ENCODE measurements at places on chromosomes 12 and 14.

DNA sequence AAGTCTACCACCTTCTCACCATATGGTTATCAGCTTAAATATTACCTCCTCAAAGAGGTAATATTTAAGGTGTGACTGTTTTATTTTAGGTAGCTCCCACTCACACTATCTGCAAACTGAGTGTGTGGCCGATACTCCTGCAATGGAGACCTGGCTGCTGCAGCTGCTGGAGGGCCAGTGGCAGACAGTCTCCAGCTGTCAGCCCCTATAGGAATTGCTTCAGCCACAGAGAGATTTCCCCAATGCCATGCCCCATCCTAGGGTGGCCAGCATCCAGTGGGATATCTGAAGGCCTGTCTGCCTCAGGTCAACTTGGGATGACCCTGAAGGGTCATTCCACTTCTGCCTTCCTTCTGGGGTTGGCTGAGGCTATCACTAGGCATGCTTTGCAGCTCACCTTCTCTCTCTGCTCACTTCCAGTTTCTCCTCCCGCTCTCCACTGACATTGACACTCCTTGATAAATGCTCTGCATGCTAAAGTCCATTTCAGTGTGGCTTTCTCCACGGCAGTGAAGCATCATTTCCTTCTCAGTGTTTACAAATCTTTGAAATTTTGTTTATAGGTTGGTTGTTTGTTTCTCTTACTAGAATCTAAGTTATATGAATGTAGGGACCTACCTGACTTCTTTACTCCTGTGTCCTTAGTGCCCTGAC, 90.2 kb upstream of the USP44 start:
- no peak for DNase-seq

DNA sequence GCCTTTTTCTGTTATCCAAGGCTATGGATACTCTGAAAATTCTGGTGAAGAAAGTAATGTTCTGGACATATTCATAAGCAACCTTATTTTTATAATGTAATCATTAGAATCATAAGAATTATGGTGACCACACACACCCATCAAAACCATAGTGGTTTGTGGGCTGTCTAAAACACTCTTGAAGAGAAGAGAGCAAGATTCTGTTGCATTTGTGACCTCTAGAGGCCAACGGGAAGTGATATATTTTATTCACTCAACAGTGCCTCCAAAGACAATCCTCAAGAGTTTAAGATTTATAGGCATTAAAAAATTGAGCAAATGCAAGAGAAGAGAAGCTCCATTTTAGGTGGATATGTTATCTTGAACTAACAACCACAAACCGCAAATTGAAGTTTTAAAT, 68.5 kb upstream of the LGR5 start:
- no peak for DNase-seq

DNA sequence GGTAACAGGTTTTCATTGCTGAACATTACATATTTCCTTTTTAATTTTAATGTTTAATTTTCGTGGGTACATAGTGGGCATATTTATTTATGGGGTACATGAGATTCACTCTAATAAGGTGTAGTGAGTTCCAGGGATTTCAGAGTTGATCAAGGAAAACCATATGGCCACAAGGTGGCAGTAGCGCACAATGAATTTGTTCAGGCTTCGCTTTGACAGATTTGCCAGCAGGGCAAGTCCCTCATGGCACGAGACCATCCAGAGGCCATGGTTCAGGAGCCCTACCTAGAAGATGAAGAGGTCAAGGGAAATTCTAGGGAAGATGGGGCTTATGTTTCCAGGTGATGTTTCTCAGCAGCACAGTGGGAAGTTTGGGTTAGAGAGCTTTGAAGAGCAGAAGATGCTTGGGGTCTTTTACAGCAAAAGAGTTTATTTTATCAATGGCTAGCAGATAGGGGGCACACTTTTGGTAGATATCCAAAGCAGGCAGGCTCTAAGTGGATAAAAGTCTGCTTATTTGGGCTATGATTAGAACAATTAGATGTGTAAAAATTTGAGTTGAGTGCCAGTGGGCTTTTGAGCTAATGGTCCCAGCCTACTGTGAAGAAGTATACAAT, 1004.4 kb downstream of the AACS start:
- DNase-seq, result peak; percentile 87

DNA sequence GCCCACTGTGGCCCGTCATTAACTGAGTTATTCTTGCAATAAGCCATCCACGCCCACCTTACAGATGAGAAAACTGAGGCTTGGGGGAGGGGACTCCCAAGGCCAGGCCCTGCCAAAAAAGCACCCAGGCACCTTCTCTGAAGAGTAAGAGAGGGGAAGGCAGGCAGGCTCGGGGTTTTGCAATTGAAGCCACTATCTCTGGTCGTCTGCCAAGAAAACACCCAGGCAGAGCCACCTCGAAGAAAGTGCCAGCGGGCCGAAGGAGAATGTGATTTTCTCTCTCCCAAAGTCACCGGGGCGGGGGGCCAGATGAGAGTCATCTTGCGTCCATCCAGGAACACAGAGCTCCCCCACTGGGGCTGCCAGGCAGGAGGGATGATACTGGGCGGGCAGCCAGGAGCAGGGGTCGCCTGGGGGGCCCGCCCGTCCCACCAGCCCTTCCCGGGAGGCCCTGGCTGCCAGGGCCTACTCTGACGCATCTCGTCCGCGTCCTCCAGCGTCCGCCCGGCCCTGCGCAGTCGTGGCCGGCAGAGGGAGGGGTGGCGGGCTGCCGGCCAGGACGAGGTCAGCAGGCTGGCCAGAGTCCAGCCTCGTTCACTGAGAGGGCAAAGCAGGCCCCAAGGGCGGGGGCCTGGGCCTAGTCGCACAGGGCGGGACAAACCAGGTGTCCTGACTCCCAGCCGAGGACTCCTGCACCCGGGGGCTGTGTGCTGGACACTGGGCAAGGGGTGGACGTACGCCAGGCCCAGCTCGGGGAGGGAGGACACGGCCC, 74.3 kb downstream of the RFLNA start:
- no peak for DNase-seq

DNA sequence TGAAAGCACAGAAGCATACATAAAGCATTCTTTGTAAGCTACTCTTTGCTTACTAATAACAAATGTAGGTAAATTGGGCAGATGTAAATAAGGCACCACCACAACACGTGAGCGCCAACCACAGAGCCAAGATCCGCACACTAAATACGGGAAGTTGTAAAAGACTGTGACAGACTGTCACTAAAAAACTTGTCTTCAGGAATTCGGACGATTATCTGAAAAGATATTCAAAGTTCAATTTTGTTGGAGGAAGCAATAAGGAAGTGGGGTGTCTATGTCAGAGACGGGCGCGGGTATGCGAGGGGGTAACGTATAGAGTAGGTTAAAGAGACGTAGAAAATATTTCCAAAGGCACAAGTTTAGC, 1.5 kb upstream of the HSP90B1 start:
- DNase-seq, result no peak

DNA sequence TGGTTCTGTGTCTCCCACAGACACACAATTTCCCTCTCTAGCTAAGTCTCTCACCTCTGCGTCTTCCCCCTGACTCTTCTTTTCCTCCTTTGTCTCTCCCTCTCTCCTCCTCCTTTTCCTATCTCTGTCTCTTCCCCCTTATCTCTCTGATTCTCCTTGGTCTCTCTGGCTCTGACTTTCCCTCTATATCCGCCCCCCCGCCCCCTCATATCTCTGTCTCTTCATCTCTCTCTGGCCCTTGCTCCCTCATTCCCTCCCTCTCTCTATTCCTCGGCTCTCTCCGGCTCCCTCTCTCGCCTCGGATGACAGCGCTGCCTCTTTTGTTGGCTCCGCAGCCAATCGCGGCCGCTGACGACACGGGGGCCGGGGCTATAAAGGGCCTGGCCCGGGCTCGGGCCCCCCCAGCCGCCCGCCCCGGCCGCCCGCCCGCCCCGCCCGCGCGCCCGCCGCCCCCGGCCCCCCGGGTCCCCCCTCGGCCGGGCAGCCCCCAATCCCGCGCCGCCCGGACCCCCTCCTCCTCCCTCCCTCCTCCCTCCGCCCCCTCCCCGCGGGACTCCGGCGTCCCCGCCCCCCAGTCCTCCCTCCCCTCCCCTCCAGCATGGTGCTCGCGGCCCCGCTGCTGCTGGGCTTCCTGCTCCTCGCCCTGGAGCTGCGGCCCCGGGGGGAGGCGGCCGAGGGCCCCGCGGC, at the start of gene GDF11:
Gene GDF11 (plus strand): TSS at position 404 of the 687 bp plus-strand sequence. CDS start 195 bp downstream, at position 599.
- peak; percentile 81 for DNase-seq

- no peak for DNase-seq
Observed at GRCh38 chr12:116174006-116174405, 103.5 kb downstream of the MED13L start.

- DNase-seq, result no peak
Observed at GRCh38 chr14:100118396-100119011, 40.9 kb downstream of the DEGS2 start.

DNA sequence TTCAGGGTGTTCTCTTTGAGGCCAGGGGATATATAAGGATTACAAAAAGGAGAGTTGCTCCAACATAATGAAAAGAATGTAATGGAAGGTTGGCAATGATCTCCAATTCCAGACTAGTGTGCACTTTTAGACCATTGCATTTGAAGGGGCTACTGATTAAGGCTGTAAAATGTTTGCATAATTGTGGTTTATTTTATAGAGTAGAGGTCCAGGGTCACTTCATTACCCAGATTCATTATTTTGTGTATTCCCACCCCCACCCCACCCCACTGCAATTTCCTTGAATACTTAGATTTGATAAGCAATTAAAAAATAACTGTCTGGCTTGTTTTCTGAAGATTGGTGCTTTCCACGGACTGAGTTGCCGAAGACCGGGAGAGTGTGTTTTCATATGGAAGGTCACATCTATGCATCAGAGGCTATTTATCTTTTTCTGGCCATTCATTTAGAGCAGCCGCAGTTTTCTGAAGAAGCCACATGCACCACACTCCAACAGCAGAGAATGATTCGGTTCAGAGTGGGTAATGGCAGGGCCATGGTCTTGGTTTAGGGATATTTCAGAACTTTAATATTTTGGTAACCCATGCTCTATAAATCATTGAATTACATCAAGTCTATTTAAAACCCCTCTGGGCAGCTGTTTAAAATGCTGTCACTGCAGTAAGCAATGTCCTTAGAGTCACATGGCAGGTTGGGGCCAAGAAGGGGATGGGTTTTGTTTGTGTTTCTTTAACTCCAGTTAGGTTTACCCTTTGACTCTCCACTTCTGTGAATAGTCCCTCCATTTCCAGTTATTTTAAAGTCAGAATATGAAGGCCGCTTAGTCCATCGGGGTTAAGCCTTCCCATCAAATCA, 94.6 kb downstream of the TMEM30B start:
- no peak for DNase-seq

GRCh38 chr14:83975841-83976770, 1553.8 kb upstream of the FLRT2 start:
- no peak for DNase-seq

- no peak for DNase-seq
Observed at GRCh38 chr12:4768341-4768740, 48.1 kb downstream of the GALNT8 start.

DNA sequence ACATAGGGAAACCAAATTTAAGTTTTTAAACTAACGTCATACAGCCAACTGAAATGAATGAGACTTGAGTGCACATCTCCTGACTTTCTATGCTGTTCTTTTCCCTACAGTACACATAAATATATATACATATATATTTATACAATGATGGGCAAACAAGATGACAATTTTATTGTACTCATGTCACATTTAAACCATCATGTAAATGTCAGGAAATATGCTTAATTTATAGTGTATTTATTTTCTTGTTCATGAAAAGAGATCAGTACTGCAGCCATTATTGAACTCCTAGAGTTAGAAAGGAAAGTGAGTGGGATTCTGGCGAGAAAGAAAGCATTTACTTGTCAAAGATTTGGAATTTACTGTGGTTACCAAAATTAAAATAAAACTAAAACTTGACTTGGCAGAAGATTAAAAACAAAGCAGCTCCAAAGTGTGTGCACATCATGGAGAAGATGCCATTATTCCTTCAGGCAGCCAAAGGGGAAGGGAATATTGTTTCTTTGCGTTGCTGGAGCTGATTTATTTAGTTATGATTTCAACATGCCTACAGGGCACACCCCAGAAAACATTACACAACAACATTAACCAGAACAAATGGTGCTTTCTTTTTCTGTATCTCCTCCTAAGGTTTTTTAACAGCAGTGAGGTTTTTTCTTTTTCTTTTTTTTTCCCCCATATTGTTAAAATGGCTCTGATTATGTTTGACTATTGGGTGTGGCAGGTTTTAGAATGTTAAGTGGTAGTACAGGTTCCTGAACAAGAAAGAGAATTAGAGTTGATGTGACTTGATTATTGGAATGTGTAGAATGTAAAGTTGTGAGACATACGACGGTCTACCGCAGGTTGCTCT, 144.6 kb downstream of the RAD51B start:
- no peak for DNase-seq

DNA sequence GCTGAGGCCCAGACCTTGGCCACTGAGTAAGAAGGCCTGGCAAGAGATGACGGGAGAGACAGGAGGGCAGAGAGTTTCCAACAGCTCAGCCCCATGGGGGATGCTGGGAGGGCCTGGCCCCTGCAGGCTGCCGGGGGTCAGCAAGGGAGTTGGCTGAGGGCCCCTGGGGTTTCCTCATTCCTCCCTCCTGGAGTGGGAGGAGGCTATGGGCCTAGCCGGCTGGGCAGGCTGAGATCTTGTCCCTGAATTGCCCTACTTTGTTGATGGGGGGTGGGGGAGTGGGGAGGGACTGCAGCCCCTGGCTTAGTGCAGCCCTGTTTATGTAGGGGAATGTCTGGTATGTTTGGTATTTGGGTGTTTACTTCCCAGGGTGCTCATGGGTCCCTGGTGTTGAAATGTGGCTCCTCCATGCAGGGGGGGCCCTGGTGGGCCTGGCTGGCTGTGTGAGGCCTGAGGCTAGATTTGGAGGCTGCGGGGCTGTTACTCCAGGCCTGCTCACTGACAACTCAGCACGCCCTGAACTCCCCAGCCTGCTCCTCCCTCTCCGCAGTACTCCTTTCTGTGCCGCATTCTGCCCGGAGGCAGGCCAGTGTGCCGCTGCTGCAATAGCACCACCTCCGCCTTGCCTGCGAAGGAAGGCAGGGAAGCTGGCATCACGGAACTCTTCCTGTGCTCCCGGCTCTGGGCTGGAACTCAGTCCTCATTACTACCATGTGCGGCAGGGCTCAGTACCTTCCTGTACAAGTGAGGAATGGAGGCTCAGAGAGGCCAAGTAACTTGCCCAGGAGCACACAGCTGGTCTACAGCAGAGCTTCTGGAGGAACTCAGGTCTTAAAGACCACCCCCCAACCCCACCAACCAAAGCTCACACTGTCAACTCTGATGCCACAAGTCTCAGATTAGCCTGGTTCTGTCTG, 25.3 kb downstream of the JDP2 start:
- DNase-seq, result no peak

DNA sequence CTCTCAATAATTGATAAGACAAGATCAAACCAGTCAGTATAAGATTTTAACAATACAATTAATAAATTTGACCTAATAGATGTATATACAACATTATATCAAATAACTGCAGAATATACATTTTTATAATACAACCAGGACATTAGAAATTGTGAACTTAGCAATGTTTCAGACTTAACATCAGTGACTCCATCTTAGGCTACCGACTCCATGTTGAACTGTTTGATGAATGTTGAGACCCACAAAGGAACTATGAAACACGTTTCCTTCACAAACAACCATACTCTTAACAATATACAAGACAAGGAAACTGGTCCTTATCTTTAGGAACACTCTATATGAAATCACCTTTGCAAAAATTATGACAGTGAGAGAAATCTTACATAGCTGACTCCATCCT, 13.9 kb upstream of the LALBA start:
- DNase-seq, result no peak

GRCh38 chr14:97021571-97022168, 224.5 kb downstream of the VRK1 start:
- no peak for DNase-seq
